ENCODE measurements at places on chromosomes 16 and 17.

GRCh38 chr17:83129676-83130075, 50.3 kb downstream of the METRNL start:
- no peak for DNase-seq

- DNase-seq = no peak
These were observed 14.1 kb downstream of the MIEN1 start for GRCh38 chr17:39716073-39716818.

DNA sequence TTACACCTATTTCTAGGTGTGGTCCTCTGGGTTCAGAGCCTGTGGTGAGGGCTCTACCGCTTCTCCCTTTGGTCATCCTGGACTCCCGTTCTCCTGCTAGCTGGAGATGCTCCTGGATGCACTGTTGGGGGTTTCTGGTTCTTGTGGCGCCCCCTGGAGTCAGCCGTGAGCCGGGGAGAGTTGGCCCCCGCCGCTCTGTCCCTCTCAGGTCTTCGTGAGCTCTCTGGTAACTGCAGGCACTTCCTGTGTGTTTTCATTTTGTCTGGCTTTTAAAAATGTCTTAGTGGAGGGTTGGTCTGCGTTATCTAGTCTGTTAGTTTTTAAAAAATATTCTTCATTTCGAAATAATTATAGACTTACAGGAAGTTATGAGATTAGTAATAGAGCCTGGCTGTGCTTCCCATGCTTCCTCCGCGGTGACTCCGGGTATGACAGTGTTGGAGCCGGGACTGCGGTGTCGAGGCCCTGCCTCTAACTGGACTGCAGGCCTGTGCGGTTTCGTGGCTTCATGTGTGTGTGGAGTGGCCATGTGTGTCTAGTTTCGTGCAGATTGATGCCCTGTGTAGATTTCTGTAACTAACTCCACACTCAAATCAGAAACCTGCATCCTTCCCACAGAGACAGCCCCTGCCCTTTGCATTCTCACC, 78.0 kb upstream of the ZNF750 start:
- DNase-seq = no peak

DNA sequence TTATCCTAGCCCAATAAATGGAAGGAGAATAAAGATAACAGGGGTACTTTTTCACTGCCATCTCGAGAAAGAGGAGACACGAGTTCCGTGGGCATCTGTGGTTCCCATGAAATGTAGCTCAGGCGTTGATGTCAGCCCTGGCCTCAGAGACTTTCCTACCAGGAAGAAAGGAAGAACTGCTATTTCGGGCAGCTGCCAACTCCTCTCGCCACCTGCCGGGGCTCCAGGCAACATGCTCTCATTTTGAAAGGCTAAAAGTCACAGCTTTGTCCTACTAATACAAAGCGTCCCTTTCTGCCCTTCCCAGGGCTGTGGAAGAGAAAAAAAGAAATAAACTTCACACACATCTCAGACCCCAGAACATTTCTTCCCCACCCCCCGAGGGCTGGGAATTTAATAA, 65.8 kb downstream of the DHRS7C start:
- DNase-seq = no peak

GRCh38 chr17:38731526-38732294, 1.6 kb downstream of the CISD3 start:
- DNase-seq = no peak

- DNase-seq = no peak
These were observed 491.3 kb downstream of the TMEM114 start for GRCh38 chr16:8098947-8099512.

DNA sequence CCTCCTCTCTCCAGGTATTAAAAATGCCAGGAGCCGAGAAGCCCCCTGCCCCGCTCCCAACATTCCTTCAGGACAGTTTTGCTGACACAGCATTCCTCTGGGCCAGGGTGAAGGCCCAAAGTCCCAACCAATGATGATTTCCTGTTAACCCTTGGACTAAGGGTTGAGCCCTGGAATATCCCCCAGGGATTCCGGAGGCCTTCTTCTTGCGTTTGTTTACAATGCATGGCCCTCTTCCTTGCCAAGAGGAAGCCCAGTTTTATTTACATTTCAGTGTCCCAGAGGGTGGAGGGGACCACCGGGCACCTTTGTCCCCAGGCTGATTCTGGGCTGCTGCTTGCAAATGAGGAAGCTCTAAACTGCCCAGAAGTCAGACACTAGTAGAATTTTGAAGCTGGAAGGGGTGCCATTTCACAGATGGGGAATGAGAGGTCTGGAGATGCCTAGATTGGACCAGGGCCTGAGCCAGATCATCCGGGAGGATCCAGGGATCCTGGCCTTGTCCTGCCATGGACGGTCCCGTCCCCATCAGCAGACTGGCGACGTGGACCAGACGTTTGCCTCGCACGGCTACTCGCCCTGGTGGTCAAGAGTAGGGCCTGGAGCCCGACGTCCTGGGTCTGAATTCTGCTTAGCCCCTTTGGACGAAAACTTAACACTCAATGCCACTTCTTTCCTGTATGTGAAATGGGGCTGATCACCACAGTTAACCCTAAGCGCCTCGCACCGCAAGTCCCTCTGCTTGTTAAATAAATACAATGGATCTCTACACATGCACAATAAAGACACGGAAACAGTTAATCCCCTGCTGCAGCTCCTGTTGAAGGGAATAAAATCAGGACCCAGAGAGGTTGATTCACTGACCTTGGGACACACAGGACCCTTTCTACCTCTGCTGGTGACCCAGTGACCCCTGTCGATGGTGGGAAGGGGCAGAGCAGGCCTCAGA, 55.6 kb upstream of the CIBAR2 start:
- no peak for DNase-seq

- DNase-seq = no peak
These were observed 35.0 kb downstream of the CRISPLD2 start for GRCh38 chr16:84854759-84855158.

GRCh38 chr16:68910051-68910450, 66.7 kb downstream of the TANGO6 start:
- DNase-seq = no peak
